ENCODE measurements at places on chromosomes 4 and X. TPM values are rescaled to one million over a fixed set of nuclear protein-coding genes. Genes with fewer than 3 reads are reported as not detected.

- no peak for DNase-seq
These were observed 10.5 kb downstream of the CCDC160 start for GRCh38 chrX:134247492-134247891.

DNA sequence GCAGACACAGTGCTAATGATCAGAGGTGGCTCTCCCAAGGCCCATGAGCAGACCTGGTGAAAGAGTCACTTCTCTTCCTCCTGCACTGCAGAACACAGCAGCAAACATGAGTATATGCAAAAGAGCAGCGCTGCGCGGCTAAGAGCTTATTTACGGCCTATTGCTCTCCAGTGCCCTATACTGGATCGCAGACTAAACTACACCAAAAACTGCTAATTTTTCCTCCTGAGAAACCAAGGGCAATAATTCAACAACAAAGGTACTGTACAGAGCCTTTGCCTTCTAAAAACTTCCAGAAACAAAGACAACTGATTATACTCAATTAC, 702.5 kb downstream of the ARAP2 start:
- DNase-seq: no peak

ARHGAP10 gene
- 12.5 TPM for total RNA-seq

GRCh38 chr4:88219099-88219498, 60.7 kb upstream of the ABCG2 start:
- DNase-seq: no peak
